Right atrium auricular region (tissue), 2 donors: ENCODE measurements at places on chromosomes 5 and 9. TPM values are rescaled to one million over a fixed set of nuclear protein-coding genes. Genes with fewer than 3 reads are reported as not detected.

Gene STING1
- 80.0 TPM for total RNA-seq

DNA sequence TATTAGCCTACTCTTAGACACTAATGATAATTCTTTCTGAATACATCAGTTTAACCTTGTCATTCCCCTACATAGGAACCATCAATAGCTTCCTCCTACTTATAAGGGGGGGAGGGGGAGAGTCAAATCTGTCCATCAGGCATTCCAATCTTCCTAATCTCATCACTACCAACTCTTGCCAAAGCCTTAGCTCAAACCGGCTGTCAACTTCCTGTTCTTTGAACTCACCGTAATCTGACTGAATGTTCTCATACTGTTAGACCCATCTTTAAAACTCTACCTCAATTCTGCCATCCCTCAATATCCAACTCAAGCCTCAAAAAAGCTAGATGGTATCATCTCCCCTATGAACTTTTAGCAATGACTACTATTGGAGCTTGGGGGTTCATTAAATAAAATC is 41.9 kb upstream of the RNF38 start:
- no peak for DNase-seq
- no peaks in the 10 kb centered on the region for H3K36me3 ChIP-seq
- peaks cover 17% of the 10 kb centered on the region for H3K4me1 ChIP-seq
- no peaks in the 10 kb centered on the region for H3K27me3 ChIP-seq
- H3K27ac ChIP-seq: no peak overlapping the region

GRCh38 chr5:854217-854616 is 3.4 kb upstream of the ZDHHC11 start:
- H3K4me1 ChIP-seq: peaks cover 12% of the 10 kb centered on the region
- H3K27me3 ChIP-seq: no peaks in the 10 kb centered on the region
- no peak overlapping the region for H3K4me3 ChIP-seq
- no peak for DNase-seq

DNA sequence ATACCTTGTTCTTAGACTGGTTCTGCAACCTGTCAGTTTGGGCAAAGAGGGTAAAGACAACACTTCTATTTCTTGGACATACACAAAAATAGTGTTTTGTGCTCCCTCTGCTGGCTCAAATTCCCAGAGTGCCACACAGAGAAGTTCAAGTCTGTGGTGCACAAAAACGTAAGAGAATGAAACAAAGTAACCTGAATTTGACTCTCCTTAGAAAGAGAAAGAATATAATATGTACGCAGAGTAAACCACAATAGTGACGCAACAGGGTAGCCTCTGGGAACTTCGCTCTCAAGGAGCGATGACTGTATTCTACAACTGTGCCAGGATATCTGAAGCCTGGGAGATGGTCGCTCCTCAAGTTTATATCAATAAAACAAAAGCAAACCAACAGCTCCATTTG is 18.5 kb downstream of the DDX31 start:
- no peaks in the 10 kb centered on the region for H3K27me3 ChIP-seq
- no peaks in the 10 kb centered on the region for H3K4me1 ChIP-seq
- DNase-seq: no peak
- H3K4me3 ChIP-seq: no peak overlapping the region

DNA sequence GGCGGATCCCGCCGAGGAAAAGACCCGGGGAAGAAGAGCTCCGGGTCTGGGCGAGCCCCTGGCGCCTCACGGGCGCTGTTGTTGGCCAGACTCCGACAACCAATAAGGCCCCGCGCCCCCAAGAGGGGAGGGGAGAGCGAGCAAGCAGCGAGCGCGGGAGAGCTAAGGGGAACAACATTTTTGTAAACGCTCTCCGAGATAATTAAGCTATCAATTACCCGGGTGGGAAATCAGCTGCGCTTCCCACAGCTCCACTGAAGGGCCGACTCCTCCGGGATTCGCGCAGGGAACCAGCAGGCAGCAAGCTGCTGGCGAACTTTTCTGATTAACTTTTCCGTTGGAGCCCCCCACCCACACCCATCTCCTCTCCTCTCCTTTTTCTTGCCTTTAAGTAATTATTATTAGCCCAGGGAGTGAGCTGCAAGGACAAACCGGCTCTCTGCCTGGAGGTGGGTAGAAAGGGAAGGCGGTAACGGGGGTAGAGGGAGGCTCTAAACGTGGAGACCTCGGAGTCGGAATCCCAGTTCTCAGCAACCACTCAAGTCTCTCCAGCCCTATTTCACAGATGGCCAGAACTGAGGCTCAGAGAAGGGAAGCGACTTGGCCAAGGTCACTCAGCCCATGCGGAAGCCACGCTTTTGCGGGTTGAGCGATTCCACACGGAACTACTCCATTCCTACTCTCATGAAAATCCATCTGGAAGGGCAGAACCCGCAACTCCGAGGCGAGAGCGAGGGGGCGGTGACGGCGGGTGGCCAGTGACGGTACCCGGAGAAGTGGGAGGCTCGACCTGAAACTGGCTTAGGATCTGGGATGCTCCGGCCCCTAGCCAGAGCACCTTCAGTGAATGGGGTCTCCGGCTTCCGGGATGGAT is 1.3 kb downstream of the ASTN2 start:
- no peak overlapping the region for H3K27ac ChIP-seq
- no peak for DNase-seq
- peaks cover 3% of the 10 kb centered on the region for H3K27me3 ChIP-seq
- H3K36me3 ChIP-seq: no peaks in the 10 kb centered on the region
- H3K4me1 ChIP-seq: no peaks in the 10 kb centered on the region
- H3K4me3 ChIP-seq: peak overlapping the region; percentile 53

DNA sequence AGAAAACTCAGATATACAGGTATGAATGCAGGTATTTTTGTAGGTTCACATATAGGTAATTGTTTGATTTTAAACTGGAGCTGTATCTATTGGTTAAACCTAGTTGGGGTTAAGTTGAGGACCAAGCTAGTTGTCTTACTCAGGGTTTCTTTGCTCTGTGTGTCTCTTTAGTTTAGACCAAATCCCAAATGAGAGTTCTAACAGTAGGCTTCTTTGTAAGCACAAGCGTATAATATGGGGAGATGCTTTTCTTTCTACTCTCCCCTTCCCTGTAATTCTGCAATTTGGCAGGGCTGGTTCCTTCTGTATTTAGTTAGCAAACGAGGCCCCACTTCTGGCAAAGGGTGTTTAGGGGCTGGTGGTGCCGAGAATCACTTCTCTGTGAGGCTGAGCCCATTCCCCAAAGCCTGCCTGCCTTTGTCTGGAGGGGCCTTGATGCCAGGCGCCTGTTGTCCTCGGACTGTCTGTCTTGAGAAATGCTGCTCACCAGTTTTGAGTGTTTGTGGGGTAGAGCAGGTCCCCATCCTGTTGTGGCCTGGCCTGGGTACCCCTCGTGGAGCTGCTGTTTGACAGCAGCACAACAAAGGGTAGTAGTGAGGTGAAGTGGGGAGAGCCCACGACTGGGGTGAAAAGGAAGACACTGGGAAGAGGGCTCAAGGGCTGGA is 259.3 kb downstream of the FANCC start:
- DNase-seq: no peak
- H3K4me3 ChIP-seq: peak overlapping the region; percentile 4
- H3K36me3 ChIP-seq: peaks cover 32% of the 10 kb centered on the region

Gene MEGF10
- total RNA-seq: 0.71 TPM
